ENCODE measurements at places on chromosomes 12 and 14. TPM values are rescaled to one million over a fixed set of nuclear protein-coding genes. Genes with fewer than 3 reads are reported as not detected.

DNA sequence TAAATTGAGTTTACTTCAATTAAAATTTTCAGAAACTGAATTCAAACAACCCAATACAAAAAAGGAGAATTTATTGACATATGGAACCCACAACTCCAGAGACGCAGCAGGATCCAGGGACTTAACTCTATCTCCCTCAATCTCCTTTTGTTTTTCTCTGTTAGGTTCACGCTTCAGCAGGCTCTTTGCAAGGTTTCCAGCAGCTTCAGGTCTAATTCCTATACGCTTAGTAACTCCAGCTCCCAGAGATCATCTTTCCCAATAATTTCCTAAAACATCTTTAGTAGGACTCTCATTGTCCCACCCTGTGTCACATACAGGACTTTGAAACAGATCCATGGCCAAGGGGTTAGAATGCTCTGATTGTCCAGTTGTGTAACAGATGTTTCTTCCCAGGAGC is 175.2 kb downstream of the RMST start:
- DNase-seq, result no peak

- no peak for DNase-seq
Measured at GRCh38 chr14:75969126-75969525, 12.7 kb downstream of the TGFB3 start.

GRCh38 chr12:123763093-123763492 is 992 bp downstream of the DNAH10 start:
- no peak for DNase-seq

DNA sequence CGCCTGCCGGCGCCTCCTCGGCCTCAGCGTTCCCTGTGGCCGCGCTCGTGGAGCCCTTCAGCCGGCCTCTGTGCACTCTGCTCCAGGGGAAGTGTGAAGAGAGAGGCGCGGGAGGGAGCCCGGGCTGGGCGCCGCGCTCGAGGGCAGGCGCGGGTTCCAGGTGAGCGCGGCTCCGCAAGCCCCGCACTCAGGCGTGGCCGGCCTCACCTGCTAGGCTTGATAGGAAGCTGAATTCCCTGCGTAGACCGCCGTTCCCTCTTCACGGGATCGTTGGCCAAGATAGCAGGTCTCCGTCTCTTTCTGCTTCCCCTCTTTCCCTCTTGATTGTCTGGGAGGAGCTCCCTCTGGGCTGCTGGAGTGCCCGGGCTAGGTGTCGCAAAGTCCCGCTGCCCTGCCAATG is 89.7 kb downstream of the ASCL4 start:
- no peak for DNase-seq

GRCh38 chr12:63224396-63224795 is 73.4 kb upstream of the AVPR1A start:
- no peak for DNase-seq

DNA sequence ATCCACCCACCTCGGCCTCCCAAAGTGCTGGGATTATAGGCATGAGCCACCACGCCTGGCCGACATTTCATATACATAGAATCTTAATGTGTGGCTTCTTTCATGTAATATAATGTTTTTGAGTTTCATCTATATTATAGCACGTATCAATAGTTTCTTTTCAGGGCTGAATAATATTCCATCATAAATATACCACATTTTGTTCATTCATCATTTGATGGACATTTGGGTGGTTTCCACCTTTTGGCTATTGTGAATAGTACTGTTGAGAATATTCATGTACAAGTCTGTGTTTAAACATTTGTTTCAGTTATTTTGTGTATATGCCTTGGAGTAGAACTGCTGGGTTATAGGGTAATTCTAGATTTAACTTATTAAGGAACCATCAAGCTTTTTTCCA is 12.0 kb downstream of the ACVR1B start:
- no peak for DNase-seq

DNA sequence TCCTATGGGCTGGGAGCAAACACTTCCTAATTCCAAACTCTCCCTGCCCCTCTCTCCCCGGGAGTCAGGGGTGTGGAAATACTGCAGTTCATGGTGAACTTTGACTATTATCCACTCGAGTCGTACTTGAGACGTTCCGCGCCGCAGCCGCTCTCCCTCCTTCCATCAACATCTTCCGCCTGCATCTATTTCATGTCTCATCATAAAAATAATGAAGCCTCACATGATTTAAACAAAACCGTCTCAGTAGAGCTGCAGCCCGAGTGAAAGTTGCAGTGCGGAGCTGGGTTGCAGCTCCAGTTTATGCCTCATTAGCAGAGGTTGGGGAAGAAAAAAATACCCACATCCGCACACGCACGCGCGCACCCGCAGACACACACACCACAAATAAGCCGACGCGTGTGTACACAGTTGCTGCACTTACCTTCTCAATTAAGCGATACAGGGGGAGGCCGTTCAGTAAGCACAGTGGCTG is 283 bp downstream of the LMO3 start:
- no peak for DNase-seq

DNA sequence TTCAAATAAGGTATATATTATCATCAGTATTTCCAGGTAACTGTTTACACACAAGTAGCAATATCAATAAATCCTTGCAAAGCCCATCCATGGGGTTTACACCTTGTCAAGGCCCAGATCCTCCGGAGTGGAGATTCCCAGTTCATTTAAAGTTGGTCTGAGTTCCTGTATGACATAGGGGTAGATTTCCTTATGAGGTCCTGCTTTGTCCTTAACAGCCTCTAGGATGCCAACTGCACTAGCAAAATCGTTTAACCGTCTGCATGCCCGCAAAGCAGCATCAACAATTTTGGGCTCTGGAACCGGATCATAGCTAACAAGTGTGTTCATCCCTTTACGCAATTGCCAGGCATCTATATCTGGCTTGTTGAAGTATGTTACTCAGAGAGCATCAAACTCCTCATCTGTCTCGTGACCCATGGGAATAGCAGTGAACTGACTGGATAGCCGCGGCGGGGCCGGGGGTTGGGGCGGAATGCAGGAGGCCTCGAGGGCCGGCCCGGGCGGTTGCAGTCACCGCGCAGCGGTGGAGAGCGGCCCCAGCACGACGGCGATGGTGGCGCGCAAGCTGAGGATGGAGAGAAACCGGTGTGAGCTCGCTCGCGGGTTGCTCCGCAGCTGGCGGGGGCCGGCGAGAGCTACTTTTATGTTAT is 30.6 kb upstream of the FBXO34 start:
- DNase-seq, result no peak

DNA sequence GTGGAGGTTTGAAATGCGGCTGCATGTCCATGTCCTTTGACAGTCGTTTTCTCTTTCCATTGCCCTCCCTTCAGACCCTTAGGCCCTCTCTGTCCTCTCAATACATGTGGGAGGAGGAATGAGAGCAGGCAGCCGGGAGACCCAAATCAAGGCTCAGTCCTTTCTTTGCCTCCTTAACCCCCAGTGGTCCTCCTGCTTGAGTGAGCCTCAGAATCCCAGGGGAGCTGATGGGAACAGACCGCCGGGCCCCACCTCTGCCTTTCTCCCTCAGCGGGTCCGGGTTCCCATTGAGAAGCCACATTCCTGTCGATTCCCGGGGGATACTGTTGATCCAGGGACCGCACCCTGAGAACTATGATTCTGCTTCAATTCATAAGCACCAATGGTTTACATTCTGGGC is 77.9 kb upstream of the RFLNA start:
- DNase-seq, result no peak

DNA sequence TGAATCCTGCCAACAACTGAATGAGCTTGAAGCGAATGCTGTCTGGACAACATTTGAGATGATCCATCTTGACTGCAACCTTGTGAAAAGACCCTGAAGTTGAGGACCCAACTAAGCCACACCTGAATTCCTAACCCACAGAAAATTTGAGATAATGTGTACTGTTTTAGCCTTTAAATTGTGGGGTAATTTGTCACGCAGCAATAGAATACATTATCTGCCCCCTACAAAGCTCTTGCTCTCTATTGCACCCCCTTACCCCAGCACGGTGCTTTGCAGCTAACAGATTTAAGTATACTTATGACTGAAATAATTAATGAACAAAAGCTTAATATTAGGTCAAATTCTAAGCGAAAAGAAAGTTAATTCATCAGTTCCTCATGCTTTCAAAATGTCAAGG is 1.6 kb downstream of the POLE2 start:
- DNase-seq, result no peak

GRCh38 chr12:57630891-57631433 is 2.0 kb downstream of the B4GALNT1 start:
- no peak for DNase-seq

DNA sequence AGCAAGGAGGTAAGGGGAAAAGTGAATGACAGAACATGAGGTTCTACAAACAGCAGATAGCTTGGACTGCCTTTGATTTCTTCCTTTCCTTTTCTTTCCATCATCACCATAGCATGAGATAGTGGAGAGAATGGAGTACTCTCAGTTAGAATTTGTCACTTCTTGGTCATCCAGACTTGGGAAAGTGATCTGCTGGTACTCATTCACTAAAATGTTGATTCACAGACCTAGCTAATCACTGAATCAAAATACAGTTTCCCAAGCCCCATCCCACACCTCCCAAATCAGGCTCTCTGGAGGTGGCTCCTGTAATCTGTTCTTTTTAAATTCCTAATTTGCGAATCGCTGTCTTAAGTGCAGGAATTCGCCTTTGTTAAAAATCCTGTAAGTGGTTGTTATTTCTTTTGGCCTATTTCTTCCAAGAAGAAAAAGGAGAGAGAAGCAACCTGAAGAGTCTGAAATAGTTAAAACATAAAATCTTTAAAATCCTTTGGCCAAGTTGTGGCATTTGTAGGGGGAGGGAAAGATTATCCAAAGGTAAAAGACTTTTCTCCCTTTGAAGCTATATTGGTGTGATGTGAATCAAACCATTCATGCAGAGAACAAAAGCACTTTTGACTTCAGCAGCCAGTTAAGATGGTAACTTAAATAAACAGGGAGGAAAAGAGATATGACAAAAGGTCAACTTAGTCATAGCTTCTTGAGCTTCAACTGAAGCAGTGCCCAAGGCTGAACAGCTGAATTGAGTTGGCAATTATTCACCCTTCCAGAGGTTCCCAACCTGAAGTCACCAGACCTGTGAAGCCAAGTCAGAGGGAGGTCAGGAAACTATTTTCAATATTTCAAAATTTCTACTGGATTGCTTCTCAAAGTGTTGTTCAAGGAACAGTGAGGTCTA is 255.1 kb upstream of the KRR1 start:
- no peak for DNase-seq

- DNase-seq, result no peak
Measured at GRCh38 chr12:51874486-51874885, 13.4 kb upstream of the ANKRD33 start.

- no peak for DNase-seq
Measured at GRCh38 chr14:71745072-71745471, 187.2 kb upstream of the RGS6 start.

- DNase-seq, result no peak
Measured at GRCh38 chr14:92384461-92385133, 61.6 kb downstream of the SLC24A4 start.

- DNase-seq, result no peak
Measured at GRCh38 chr12:79115743-79116142, 251.2 kb downstream of the SYT1 start.

DNA sequence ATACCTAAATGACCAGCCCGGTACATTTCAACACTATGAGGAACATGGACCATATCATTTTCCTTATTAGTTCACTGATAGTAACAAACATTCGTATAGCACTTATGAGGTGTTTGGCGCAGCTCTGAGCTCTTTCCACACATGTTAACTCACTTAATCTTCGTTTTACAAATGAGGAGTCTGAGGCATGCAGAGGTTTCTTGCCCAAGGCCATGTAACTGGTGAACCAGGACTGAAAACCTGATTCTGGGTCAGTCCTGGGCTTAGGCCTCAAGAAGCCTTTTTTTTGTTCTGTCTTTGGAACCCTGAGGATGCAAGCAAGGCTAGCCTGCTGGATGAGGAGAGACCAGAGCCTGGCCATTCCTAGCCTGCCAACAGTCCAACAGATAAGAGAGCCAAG is 55.0 kb downstream of the C14orf132 start:
- DNase-seq, result no peak

DNA sequence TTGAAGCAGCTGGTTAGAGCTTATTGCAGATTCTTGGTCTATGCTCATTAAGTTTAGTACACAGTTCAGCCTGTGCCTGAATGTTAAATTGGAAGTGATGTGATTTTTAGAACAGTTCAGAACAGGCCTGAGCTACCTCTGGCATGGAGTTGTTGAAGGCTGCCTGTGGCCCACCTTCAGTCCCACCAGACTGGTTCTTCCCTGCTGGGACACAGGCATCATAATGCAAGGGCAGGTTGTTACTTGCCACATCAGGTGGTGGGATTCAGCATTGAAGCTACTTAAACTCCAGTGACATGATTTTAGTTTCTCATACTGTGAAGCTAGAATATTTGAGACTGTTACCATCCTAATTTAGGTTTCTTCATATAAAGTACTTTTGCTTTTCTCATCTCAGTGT is 49.4 kb downstream of the PROX2 start:
- DNase-seq, result no peak

- no peak for DNase-seq
Measured at GRCh38 chr12:106051853-106052531, 86.8 kb downstream of the NUAK1 start.

GRCh38 chr14:84340938-84341337 is 1189.0 kb upstream of the FLRT2 start:
- no peak for DNase-seq

GRCh38 chr12:24111616-24112015 is 162.1 kb upstream of the SOX5 start:
- DNase-seq, result no peak

- no peak for DNase-seq
Measured at GRCh38 chr12:89880690-89881350, 172.2 kb upstream of the ATP2B1 start.

DNA sequence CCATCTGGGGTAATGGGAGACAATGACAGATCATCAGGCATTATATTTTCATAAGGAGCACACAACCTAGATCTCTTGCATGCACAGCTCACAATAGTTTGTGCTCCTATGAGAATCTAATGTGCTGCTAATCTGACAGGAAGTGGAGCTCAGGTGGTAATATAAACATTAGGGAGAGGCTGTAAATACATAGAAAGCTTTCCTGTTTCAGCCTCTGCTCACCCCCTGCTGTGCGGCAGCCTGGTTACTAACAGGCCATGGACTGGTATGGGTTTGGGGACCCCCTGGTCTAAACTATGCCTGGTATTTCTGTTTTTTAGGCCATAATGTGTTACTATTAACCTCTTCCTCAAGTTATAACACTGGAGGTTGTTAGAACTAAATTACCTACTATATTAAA is 1373.7 kb downstream of the LRFN5 start:
- DNase-seq, result no peak

ZC3H10 gene
- 4.5 TPM for polyA plus RNA-seq

MSRB3 gene
- polyA plus RNA-seq, result 43.6 TPM

RDH16 gene
- polyA plus RNA-seq, result 0.47 TPM

CYP46A1 gene
- polyA plus RNA-seq, result 0.09 TPM

RNF212B gene
- not detected for polyA plus RNA-seq

IGF1 gene
- 10.4 TPM for polyA plus RNA-seq

RHEBL1 gene
- 0.57 TPM for polyA plus RNA-seq

HRK gene
- 0.01 TPM for polyA plus RNA-seq

KRT78 gene
- polyA plus RNA-seq, result not detected

FGD6 gene
- 0.96 TPM for polyA plus RNA-seq

CLEC6A gene
- polyA plus RNA-seq, result not detected

PRH1 gene
- 0.59 TPM for polyA plus RNA-seq

GLT8D2 gene
- polyA plus RNA-seq, result 1.1 TPM

IPO4 gene
- 62.4 TPM for polyA plus RNA-seq

YBX3 gene
- 6,125 TPM for polyA plus RNA-seq

TAS2R7 gene
- polyA plus RNA-seq, result not detected

GALNT16 gene
- 1.4 TPM for polyA plus RNA-seq

AMHR2 gene
- polyA plus RNA-seq, result 0.43 TPM

Data from psoas muscle (tissue), 8 donors.